Mammary epithelial cell (primary cell): ENCODE measurements at places on chromosomes 12 and 14. TPM values are rescaled to one million over a fixed set of nuclear protein-coding genes. Genes with fewer than 3 reads are reported as not detected.

GRCh38 chr14:31825459-31825858 lies 251.6 kb upstream of the ARHGAP5 start:
- no peak for DNase-seq

- peak; percentile 68 for DNase-seq
These were observed 804 bp downstream of the USP15 start for GRCh38 chr12:62260733-62261683.

Gene AMN
- polyA plus RNA-seq, result not detected

DNA sequence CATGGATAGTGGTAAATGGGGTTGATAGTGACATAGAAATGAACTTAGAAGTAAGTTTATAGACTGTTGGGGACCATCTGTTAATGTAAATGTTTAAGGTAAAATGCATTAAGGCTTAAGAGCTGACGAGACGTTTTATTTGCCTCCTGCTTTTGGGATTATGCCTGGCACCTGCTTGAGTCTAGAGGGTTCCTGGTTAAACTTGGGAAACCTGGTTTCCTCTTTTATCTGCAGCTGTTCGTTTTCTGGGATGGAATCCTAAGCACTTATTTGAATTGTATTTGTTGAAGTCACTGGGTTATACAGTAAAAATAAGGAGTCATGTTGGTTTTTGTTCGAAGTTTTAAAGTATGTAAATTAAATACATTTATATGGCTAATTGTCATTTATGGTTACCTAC lies 914.7 kb downstream of the NRXN3 start:
- no peak for DNase-seq

- DNase-seq, result peak; percentile 2
These were observed 31.2 kb downstream of the CCDC59 start for GRCh38 chr12:82326905-82327503.
